ENCODE measurements at places on chromosomes 12 and 14.
A peak's percentile ranks its signal among the peaks of the same experiment; 100 is the strongest.

DNA sequence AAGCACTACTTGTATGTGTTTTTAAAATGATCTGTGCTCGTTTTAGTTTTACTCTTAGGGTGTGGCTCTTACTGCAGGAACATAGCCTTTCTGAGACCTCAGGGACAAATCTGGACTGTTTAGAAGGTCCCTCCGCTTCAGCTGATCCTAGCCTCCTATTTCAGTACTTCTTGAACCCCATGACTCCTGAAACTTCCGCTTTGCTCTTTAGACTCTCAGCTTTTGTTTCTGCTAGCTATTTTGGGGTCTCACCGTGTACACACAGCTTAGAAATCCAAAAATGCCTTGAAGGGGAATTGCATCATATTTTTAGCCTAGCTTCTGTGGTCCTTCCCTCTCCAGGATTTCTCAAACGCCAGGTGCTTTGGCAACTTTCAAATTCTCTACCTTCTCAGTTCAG lies 8.3 kb downstream of the OR11G2 start:
- DNase-seq = no peak

DNA sequence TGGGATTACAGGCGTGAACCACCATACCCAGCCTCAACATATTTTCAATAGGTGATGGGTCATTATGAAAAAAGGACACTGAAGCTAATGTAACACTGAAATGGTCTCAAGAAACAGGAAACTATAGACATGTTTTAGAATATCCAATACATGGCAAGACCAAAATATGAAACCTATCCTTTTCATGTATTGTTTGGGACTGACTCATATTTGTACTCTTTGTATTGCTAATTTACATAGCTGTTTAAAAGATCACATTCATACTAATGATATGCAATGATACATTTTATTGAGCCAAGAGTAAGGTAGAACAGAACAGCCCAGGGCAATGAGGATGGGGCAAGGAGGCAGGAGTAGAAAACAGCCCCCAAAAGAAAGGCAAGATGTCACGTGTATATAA lies 32.6 kb downstream of the RESF1 start:
- no peak for DNase-seq

- no peak for DNase-seq
Measured at GRCh38 chr12:7498809-7499208, 4.8 kb downstream of the CD163 start.

DNA sequence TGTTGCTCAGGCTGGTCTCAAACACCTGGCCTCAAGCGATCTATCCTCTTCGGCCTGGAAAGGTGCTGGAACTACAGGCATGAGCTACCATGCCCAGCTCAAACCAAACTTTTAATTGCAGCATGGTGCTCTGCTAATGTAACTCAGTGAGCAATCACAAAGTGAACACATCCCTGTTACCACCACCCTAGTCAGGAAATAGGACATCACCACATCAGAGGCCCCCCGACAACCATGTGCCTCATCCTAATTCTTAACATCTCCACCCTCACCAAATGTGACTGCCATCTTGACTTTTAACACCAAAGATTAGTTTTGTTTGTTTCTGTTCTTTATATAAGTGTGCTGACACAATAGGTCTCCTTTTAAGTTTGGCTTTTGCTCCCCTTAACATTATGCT lies 22.8 kb upstream of the SDR39U1 start:
- no peak for DNase-seq

- no peak for DNase-seq
Measured at GRCh38 chr14:105864116-105864515, 337.7 kb downstream of the TMEM121 start.

GRCh38 chr12:110023059-110023980 lies 24.1 kb downstream of the ANKRD13A start:
- peak; percentile 41 for DNase-seq

Measured in DMS 273 treated with DMSO at 0.1 percent for 48 hours (cell line).